ENCODE measurements at places on chromosomes 6 and 20.

GRCh38 chr6:43268355-43268700 is 25.0 kb downstream of the TTBK1 start:
- DNase-seq, result no peak

DNA sequence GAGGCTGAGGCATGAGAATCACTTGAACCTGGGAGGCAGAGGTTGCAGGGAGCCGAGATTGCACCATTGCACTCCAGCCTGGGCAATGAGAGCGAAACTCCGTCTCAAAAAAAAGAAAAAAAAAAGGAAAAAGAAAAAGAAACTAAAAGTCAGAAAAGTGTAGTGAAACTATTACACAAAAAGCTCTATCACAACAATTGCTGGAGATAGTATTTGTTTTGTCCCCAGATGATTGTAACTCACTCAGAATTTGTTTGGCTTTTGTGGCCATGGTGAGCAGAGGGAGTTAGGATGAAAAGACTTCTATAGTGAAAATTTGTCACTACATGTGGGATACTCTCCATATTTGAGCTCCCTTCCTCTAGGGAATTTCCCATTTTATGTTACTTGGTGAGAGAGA is 5.2 kb upstream of the GOPC start:
- no peak for DNase-seq

DNA sequence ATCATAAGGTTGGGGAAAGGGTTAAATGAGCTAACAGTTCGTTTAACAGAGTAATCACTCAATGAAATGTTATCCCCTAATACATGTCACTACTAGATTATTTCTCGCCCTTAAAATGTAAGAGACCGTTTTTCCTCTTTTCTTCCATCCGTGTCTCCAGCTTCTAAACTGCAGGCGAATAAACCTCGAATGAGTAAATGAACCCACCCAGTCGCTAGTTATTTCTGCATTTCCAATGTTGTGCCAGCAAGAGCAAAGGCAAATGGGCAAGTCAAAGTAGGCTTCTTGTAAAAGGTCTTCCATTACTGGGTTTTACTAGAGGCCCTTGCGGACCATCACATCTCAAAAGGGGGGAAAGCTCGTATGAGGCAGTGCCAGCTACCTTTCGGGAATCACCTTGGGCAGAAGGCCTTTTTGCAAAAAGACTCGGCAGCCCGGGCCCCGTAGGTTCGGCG is 400 bp upstream of the SMAP1 start:
- no peak for DNase-seq

DNA sequence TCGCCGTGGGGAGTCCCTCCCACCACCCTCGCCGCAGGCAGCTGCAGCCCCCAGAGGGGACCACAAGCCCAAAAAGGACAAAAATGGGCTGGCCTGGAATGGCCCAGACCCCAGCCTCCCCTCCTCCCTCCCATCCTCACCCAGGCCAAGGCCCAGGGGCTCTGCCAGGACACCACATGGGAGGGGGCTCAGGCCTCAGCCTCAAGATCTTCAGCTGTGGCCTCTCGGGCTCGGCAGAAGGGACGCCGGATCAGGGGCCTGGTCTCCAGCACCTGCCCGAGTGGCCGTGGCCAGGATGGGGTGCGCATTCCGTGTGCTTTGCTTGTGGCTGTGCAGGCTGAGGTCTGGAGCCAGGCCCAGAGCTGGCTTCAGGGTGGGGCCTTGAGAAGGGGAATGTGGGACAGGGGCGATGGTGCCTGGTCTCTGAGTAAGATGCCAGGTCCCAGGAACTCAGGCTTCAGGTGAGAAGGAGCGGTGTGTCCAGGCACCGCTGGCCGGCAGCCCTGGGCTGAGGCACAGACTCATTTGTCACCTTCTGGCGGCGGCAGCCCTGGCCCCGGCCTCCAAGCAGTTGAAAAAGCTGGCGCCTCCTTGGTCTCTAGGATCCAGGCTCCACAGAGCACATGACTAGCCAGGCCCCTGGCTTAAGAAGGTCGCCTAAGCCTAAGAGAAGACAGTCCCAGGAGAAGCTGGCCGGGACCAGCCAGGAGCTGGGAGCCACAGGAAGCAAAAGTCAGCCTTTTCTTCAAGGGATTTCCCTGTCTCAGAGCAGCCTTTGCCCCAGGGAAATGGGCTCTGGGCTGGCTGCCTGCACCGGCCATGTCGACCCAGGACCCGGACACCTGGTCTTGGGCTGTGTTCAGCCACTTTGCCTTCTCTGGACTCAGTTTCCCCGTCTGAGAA is 35.2 kb upstream of the MRGBP start:
- no peak for DNase-seq

DNA sequence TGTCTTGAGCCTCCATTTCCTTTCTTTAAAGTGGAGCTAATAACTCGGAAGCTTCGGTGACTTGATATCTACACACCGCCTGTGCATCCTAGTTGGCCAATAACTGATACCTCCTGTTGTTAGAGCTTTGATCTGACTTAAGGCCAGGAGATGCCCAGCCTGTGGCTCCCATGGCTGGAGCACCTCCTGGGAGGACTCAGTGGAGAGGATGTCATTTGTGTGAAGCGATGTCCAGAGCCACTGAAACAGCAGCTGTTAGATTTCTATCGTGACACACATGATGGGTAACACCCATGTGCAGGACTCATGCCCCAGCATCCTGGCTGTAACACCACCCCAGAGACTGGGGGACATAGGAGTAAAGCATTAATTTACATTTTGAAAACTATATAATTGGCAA is 30.8 kb downstream of the SDCBP2 start:
- no peak for DNase-seq

Data from kidney epithelial cell (primary cell).